Suprapubic skin (tissue), 4 donors: ENCODE measurements at places on chromosomes 3 and 15. TPM values are rescaled to one million over a fixed set of nuclear protein-coding genes. Genes with fewer than 3 reads are reported as not detected.

DNA sequence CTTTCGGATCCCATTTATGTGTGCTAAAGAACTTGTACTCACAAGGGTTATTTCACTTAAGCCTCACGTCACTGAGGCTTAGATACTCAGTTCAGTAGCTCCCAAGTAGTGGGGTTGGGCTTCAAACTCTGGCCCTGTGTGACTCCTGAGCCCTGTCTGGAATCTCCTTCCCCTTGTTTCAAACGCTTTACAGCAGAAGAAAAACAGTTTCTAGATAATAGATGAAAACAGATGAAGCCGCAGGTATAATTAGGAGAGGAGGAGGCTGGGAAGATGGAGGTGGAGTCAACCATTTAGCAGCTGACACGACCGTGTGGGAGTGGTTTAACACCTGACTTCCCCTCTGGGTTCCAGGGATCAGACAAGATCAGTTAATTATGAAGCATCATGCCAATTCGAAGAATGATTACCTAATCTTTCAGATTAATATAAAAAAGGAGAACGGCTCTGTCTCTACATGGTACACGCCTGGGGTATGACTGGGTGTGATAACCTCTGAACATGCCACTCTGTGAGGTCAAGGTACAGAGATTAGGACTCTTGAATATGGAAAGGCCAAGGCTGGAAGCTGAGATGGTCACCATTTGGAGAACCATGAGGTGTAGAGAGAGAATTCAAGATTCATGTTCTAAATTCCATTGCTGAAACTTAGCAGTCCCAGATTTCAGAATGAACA lies 31.1 kb downstream of the TPM1 start:
- DNase-seq: no peak

DNA sequence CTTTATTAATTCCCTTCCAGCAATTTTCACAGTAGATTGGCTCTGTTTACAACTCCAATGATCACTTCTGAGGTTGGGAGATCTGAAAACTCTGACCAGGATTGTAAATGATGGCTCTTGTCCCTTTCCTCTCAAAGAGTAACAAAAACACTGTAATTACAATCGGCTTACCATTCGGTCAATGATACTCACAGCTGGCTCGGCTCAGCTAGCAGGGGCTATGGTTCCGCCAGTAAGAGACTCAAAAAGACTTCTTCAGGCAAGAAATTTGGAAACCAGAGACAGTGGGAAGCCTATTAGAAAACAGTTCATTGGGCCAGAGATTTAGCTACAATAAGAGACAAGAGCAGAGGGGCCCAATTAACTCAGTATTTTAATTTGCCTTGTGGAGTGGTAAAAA lies 96.6 kb downstream of the LRRC3B start:
- no peak for DNase-seq

- no peak for DNase-seq
Observed at GRCh38 chr3:133962849-133963248, 66.9 kb downstream of the SLCO2A1 start.

GRCh38 chr3:81003008-81003645 lies 758.3 kb downstream of the GBE1 start:
- DNase-seq: no peak

GRCh38 chr3:58326267-58326900 lies 6.3 kb upstream of the PXK start:
- no peak for DNase-seq

DNA sequence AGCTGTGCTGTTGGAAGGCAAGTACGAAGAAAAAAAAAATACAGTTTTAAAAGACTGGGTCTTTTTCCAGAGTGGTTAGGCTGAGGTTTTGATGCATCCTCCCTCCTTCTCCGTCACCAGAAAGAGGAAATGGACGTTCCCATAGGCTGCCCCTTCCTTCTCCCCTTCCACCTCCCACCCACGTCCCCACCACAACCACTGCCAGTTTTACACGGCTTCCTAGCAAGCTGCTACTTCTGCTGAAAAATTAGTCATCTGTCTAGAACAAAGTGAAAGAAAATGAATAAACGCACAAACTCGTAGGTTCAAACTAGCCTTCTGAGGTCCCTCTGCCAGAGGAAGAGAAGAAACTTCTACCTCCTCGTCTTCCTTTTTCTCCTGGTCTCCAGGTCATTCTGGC lies 71.6 kb upstream of the RPL35A start:
- no peak for DNase-seq

GRCh38 chr15:43702701-43703424 lies 9.2 kb downstream of the CKMT1A start:
- no peak for DNase-seq

GRCh38 chr15:90686435-90687218 lies 30.5 kb upstream of the BLM start:
- DNase-seq: no peak

DNA sequence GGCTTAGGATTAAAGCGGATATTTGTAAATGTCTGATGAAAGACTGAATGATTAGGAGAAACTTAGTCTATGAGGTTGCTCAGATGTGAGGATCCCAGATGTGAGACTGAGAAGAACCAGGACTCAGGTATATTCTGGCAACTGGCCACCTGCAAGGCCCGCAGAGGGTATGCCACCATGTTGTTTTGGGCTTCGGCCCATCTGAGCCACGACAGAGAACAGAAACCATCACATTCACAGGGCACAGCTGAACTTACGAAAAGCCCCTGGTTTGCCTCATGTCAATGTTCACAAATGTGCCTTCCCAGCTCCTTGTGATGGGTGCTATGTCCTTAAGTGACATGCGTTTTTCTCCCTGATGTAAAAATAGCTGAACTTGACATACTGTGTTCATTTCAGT lies 412.5 kb upstream of the RORA start:
- DNase-seq: no peak

DNA sequence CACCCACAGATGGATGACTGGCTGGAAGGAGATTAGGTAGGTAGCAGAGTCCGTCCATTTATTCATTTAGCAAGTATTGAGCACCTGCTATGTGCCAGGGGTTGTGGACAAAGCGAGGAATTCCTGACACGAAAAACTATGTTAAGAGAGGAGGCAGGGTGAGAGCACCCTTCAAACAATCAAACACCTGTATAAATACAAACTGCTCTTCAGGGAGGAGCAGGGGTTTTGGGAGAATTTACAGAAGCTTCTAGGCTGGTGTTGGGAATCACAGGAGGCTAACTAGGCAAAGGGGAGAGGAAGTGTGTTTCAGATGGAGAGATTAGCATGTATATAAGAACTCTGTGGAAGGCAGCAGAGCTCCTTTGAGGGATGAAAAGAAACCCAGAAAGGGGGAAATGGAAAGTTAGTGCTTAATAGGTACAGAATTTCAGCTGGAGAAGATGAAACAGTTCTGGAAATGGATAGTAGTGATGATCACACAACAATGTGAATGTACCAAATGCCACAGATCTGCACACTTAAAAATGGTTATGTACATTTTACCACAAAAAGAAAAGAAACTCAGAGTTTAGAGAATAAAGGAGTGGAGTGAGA lies 805 bp upstream of the SEC22C start:
- DNase-seq: no peak

DNA sequence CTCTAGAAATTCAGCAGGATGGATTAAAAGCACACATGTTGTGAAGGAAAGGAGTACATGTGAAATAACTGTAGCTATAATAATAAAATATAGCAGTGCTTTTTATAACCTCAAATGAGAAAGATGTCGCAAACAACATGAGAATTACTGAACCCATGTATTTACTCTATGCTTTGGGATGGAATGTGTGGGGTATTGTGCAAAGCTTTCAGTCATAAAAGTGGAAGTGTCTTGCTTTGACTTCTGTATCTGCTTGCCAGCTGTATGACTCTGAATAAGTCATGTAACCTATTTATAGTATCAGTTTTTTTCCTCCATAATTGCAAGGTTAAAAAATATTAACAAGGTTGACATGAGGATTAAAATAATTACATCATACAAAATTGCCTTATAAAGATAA lies 519.3 kb upstream of the CADM2 start:
- DNase-seq: no peak

- no peak for DNase-seq
Observed at GRCh38 chr3:138082085-138082991, 33.1 kb downstream of the DZIP1L start.

GRCh38 chr3:45887759-45888511 lies 1.6 kb downstream of the CCR9 start:
- DNase-seq: no peak

- DNase-seq: no peak
Observed at GRCh38 chr3:36741285-36741684, 23.1 kb downstream of the DCLK3 start.

Gene SPTBN5
- total RNA-seq: 3.4 TPM

Gene PLCH1
- total RNA-seq: 0.68 TPM

Gene AADAC
- 15.7 TPM for total RNA-seq

Gene TCF12
- total RNA-seq: 117 TPM

Gene GOLGA8J
- not detected for total RNA-seq

Gene PRKCD
- 31.3 TPM for total RNA-seq

Gene C2CD4A
- total RNA-seq: 0.45 TPM
